ENCODE measurements at places on chromosomes 16 and 17.

DNA sequence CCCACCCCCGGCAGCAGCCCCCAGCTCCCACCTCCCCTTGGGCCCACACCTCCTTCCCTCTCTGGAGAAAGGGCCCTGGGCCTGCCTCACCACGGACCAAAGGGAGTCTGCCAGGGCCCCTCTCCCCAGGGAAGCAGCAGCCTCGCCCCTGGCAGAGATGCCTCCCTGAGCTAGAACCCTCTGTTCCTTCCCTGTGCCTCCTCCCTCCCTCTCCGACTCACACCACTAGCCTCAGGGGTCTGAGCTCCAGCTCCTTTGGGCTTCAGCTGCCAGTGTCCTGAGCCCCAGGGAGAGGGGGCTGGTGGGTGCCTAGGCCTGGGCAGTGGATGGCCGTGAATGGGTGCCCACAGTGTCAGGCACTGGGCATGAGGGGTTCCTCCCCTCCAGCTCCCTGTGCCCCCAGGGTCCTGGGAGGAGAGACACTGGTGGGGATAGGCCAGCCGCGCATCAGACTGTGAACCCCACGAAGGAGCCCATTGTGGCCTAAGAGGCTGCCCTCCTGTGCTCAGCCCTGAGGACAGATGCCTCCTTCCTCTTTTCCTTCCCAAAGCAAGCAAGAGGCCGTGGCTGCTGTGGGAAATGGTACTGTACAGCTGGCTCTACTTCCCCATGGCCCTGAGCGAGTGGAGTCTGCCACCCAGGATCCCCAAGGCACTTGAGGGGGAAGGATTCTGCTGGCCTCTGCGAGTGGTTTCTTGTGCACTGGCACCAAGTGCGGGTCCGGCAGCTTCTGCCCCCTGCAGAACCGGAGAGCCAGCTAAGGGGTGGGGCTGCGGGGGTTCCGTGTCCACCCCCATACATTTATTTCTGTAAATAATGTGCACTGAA is 20.7 kb downstream of the MMP15 start:
- no peaks in the 10 kb centered on the region for H3K36me3 ChIP-seq
- DNase-seq = no peak
- H3K4me3 ChIP-seq = no peak overlapping the region
- H3K27me3 ChIP-seq = no peaks in the 10 kb centered on the region

DNA sequence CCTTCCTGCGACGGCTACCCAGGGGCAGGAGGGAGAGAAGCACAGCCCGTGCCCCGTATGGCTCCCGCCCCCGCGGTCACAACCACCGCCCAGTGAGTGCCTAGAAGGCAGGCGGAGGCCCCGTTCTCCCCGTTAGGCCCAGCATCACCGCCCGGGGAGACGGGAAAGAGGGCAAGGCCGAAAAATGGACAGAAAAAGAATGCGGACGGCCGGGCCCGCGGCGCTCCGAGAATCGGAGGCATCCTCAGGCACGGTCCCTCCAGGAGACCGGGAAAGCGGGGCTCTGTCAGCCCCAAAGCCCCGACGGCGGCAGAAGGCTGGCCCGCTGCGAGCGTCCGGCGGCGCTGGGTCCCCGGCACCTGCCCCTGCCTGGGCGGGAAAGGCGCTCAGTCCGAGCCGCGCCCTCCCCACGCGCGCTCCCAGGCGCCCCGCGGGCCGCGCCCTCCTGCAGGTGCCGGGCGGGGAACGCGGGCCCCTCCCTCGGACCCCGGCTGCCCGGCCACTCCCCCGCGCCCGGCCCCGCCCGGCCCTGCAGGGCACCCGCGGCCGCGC is 407 bp downstream of the MCRIP1 start:
- peaks cover 7% of the 10 kb centered on the region for H3K27me3 ChIP-seq
- H3K4me3 ChIP-seq = peak overlapping the region; percentile 88
- no peaks in the 10 kb centered on the region for H3K36me3 ChIP-seq
- H3K27ac ChIP-seq = no peak overlapping the region
- no peak for DNase-seq

DNA sequence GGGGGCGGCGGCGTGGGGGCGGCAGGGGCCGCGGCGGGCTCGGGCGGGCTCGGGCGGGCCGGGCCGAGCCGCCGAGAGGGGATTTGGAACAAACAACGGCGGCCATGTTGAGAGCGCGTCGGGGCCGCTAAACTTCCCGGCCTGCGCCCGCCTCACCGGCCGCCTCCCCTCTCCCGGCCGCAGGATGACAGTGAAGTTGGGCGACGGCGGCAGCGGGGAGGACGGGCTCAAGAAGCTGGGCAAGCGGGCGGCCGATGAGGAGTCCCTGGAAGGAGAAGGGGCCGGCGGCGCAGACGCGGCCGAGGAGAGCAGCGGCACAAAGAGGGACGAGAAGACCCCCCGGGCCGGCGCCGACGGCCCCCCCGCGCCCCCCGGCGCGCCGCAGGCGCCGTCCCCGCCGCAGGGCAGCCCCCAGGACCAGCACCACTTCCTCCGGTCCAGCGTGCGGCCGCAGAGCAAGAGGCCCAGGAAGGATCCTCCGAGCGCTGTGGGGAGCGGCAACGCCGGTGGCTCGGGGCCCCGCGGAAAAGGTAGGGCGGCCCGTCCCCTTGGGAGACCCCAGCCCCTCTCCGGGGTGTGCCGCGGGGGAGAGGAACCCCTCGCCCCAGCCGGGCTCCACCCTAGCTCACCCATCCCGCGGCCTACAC is 2.4 kb downstream of the CRAMP1 start:
- peaks cover 16% of the 10 kb centered on the region for H3K27me3 ChIP-seq
- peaks cover 19% of the 10 kb centered on the region for H3K36me3 ChIP-seq
- H3K4me1 ChIP-seq = peaks cover 36% of the 10 kb centered on the region
- H3K27ac ChIP-seq = no peak overlapping the region
- DNase-seq = peak; percentile 65

GRCh38 chr17:29753845-29754439 is 131.2 kb upstream of the CORO6 start:
- no peak overlapping the region for H3K4me3 ChIP-seq
- DNase-seq = no peak
- H3K27me3 ChIP-seq = peaks cover 2% of the 10 kb centered on the region
- no peaks in the 10 kb centered on the region for H3K36me3 ChIP-seq
- no peaks in the 10 kb centered on the region for H3K4me1 ChIP-seq
- no peak overlapping the region for H3K27ac ChIP-seq

DNA sequence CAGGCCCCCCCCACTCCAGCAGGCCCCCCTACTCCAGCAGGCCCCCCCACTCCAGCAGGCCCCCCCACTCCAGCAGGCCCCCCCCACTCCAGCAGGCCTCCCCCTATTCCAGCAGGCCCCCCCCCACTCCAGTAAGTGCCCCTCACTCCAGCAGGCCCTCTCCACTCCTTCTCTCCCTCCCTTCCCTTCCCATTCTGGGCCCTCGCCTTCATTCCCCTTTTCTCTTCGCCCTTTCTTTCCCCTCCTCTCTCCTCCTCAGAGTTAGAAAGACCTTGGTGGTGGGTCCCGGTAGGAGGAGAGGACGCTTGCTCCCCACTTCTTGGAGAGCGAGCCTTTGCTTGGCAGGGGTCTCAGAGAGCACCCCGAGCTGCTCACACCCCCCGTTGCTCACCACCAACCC is 177.0 kb upstream of the TNRC6C start:
- H3K36me3 ChIP-seq = no peaks in the 10 kb centered on the region
- no peak for DNase-seq
- H3K27me3 ChIP-seq = peaks cover 51% of the 10 kb centered on the region
- H3K4me3 ChIP-seq = no peak overlapping the region

- no peaks in the 10 kb centered on the region for H3K27me3 ChIP-seq
- no peaks in the 10 kb centered on the region for H3K36me3 ChIP-seq
- peaks cover 11% of the 10 kb centered on the region for H3K4me1 ChIP-seq
- no peak overlapping the region for H3K4me3 ChIP-seq
- no peak overlapping the region for H3K27ac ChIP-seq
- no peak for DNase-seq
Observed at GRCh38 chr17:73112246-73112645, 19.8 kb upstream of the SLC39A11 start.

DNA sequence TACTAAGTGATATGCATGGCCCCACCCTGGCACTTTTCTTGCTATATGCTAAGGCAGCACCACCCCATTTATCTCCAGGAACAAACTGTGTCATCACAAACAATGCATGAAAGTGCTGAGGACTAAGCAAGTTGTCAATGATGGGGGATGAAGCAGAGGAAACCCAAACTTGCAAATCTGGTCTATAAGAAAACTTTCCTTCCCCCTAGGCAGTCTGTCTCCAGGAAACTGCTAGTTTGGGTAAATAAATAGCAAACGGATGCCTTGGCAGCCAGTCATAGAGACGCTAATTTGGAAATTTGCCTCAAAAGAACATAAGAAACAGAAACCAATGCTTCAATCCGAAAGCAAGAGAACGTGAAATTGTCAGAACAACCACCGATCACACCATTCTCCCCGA is 5.6 kb upstream of the HSBP1 start:
- peaks cover 12% of the 10 kb centered on the region for H3K4me1 ChIP-seq
- DNase-seq = no peak
- no peaks in the 10 kb centered on the region for H3K36me3 ChIP-seq
- H3K27ac ChIP-seq = no peak overlapping the region
- H3K4me3 ChIP-seq = no peak overlapping the region
- H3K27me3 ChIP-seq = peaks cover 9% of the 10 kb centered on the region

- peak overlapping the region; percentile 59 for H3K27ac ChIP-seq
- peaks cover 29% of the 10 kb centered on the region for H3K4me1 ChIP-seq
- peaks cover 9% of the 10 kb centered on the region for H3K27me3 ChIP-seq
- no peak for DNase-seq
Observed at GRCh38 chr17:15966183-15966878, 21.4 kb downstream of the ADORA2B start.

GRCh38 chr17:2571523-2572303 is 21.7 kb upstream of the PAFAH1B1 start:
- H3K36me3 ChIP-seq = no peaks in the 10 kb centered on the region
- no peak overlapping the region for H3K27ac ChIP-seq
- no peak for DNase-seq
- H3K4me1 ChIP-seq = no peaks in the 10 kb centered on the region
- H3K27me3 ChIP-seq = peaks cover 12% of the 10 kb centered on the region

GRCh38 chr17:57916925-57917858 is 38.0 kb downstream of the CUEDC1 start:
- H3K27ac ChIP-seq = peak overlapping the region; percentile 89
- peak overlapping the region; percentile 15 for H3K4me3 ChIP-seq
- H3K4me1 ChIP-seq = peaks cover 88% of the 10 kb centered on the region
- no peaks in the 10 kb centered on the region for H3K36me3 ChIP-seq
- DNase-seq = no peak

- no peaks in the 10 kb centered on the region for H3K36me3 ChIP-seq
- no peak overlapping the region for H3K4me3 ChIP-seq
- peaks cover 13% of the 10 kb centered on the region for H3K4me1 ChIP-seq
- DNase-seq = peak; percentile 14
- no peak overlapping the region for H3K27ac ChIP-seq
Observed at GRCh38 chr16:80317599-80318037, 223.2 kb upstream of the DYNLRB2 start.

DNA sequence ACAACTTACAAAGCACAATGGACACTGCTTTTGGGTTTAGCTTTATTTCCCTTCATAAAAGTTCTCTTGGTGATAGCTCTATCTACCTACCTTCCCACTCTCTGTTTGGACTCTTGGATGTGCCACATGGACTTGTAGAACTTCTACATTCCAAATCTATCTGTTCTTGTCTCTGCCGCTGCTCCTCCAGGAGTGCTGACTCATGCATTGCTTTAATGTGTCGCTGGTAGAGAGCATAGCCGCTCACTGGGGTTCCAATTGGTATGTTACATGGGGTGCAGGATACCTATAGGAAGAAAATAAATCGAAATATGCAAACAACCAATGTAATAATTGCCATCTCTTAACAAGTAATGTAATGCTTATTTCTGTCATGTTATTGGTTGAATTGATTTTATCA is 92.1 kb downstream of the TTC19 start:
- DNase-seq = no peak
- peak overlapping the region; percentile 69 for H3K27ac ChIP-seq
- H3K36me3 ChIP-seq = peaks cover 54% of the 10 kb centered on the region
- H3K4me1 ChIP-seq = no peaks in the 10 kb centered on the region
- H3K27me3 ChIP-seq = no peaks in the 10 kb centered on the region
- no peak overlapping the region for H3K4me3 ChIP-seq

DNA sequence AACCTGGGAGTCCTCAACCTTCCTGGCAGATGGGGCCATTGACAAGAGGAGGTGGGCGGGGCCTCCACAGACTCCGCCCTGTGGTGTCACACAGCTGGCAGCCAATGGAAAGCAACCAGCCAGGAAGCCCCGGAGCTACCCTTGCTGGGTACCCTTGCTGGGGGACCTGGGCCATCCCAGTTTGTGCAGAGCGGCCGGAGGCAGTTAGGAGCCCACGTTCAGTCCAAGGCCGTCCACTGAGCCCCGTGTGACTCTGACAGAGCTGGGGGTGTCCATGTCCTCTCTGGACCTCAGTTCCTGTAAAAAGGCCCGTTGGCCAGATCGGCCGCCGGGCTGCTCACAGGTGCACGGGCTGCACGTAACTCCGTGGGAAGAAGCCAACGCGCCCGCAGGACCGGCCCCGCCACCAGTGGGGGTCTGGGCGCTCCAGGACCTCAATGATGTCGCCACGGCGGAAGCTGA is 17.1 kb upstream of the FAM83G start:
- H3K27me3 ChIP-seq = peaks cover 11% of the 10 kb centered on the region
- H3K4me3 ChIP-seq = no peak overlapping the region
- DNase-seq = peak; percentile 44
- H3K4me1 ChIP-seq = peaks cover 23% of the 10 kb centered on the region
- no peak overlapping the region for H3K27ac ChIP-seq

DNA sequence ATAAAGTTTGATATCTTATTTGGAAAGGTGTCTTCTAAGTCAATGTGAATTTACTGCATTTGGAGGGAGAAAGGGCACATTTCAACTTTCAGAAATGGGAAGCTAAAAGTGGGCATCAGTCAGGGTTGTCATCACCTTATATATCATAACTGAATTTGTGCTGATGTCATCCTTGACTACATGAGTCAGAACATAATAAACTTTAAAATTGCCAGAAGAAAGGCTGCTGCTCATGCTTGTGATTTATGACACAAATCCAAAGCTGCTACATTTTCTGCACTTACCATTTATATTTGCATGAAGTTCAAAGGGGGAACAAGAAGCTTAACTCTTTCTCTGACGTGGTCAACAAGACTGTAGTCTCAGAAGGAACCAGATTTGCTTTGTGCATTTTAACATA is 196.6 kb downstream of the UTP18 start:
- H3K36me3 ChIP-seq = no peaks in the 10 kb centered on the region
- no peak for DNase-seq
- H3K27me3 ChIP-seq = peaks cover 7% of the 10 kb centered on the region
- H3K4me1 ChIP-seq = no peaks in the 10 kb centered on the region

GRCh38 chr17:83086199-83086880 is 6.9 kb downstream of the METRNL start:
- H3K27ac ChIP-seq = no peak overlapping the region
- no peak for DNase-seq

Measured in nephron progenitor cell (in vitro differentiated cells).